ENCODE measurements at places on chromosomes 7 and 10.

GRCh38 chr10:71290331-71290730, 28.7 kb upstream of the SLC29A3 start:
- no peak for ATAC-seq

GRCh38 chr10:677750-678661, 11.5 kb downstream of the DIP2C start:
- ATAC-seq, result no peak

DNA sequence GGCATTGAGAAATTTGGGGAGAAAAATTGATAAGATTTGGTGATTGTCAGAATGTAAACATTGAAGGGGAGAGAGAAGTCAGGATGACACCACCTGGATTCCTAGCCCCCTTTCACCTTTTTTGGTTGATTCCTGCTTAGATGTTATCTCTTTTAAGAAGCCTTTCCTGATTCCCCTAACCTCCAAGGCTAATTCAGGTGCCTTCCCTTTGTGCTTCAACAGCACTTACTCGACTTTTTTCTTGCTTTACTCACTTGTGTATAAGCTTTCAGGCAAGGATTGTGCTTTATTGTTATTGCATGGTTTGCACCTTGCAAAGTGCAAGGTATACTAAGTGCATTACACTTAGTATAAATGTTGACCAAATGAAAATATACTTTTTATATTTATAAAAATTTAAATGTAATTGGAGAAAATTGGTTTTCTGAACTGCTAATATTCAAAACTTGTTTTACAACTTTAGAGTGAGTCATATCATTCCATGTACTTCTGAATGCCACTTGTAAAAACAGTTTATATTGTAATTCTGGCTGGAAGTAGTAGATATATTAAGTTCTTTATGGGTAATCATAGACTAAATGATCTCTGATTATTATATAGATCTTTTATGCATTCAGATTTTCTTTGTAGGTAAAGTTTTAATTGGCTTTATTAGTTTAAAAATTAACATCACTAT, 13.2 kb downstream of the SHOC2 start:
- ATAC-seq, result no peak

DNA sequence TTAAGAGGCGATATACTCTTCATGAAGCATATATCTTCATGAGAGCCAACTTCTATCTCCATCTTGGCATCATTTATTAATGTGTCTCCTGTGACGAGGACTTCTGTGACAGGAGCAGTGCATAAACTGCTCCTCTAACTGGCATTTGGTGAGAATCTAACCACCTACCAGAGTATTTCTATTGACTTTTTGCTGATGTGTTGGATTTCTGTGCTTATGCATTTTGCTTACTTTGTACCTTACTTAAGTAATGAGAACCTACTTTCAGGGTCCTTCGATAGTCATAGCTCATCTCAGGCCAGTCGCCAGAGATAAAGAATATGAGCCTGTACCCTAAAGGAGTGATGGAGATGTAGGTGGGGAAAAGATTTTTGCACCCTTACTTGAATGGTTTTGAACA, 265.7 kb downstream of the SUGCT start:
- no peak for ATAC-seq

DNA sequence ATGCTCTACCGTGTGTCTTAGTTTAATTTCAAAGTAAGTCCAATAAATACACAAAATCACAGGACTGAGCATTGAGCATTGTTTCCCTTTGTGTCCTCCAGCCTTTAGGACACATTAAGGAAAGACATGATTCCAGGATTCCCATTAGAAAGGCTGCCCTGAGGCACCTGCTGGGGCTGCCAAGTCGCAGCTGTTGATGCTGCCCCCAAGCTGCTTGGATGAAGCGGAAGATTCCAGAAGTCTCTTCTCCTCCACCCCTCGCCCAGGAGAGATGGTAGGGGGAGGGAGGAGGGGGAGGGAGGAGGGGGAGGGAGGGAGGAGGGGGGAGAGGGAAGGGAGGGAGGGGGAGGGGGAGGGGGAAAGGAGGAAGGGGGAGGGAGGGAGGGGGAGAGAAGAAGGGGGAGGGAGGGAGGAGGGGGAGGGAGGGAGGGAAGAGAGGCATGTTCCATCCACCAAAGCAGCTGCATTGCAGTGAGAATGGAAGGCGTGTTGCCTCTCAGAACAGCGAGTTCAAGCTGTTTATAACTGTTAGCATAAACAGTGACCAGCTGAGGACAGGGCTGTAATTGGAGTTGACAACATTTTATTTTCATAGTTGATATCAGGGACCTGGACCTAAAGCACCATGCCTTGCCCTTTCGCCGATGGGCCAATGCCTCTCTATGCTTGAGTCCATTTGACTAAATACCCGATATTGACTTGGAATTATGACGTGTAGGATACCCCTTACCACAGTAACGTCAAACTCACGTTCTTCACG, 67.3 kb downstream of the DIP2C start:
- ATAC-seq, result no peak

DNA sequence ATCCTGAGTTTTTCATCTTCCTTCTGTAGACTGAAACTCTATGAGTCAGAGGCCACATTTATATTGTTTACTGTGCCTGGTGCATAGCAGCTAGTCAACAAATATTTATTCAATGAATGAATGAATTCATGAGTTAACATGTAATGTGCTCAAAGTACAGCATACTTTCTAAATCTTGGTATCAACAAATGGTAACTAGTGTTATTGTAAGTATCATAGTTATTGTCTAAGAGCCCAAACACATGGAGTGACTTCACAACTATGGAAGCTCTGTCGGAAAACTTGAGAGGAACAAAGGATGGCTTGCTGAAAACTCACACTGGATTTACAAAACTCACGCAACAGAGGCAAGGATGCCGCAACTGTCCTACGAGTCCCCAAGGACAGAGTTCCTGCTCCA, 35.9 kb downstream of the DENND2A start:
- ATAC-seq, result no peak

- ATAC-seq, result no peak
These were observed 10.8 kb upstream of the XPNPEP1 start for GRCh38 chr10:109933984-109934565.

DNA sequence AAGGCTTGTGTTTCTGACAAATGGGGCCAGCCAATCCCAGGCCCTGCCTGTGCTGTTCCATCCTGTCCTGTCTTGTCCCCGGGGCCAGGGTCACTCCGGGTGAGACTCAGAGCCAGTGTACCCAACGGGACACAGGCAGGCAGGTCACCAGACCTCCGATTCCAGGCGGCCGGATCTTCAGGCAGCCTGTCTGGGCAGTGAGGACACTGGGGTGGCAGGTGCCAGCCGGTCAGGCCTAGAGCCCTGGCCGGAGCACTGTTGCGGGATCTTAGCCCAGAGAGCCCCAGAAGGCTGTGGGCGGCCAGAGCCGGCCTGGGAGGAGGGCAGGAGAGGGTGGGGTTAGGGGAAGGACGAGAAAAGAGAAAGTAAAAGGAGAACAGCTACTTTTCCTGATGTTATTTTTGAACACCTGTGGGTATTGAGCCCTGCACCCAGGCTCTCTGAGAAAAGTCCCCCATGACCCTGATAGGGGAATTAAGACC, 134.3 kb upstream of the TNRC18 start:
- no peak for ATAC-seq

DNA sequence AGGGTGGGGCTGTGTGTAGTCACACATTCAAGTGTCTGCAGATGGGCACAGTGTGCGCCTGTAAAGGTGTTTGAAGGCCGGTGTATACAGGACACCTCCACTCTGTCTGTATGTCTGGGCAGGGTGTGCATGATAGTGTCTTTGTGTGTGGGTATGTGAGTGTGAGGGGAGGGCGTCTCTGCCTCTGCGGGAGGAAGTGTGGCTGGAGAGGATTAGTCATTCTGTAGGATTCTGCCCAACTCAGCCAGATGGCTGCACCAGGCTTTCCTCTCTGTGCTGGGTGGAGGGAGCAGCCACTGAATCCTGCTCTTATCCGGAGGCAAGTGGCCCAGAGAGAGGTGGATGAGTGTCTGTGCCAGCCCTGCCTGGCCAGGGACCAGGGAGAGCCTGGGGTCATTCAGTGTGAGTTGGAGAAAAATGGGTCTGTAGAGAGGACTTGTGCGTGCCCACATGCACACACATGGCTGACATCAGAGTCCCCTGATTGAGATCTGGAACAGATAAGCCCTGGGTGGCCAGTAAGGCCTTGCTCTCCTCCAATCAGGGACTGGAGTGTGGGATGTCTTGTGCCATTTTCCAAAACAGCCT, 1.7 kb downstream of the SFXN3 start:
- peak; percentile 44 for ATAC-seq

DNA sequence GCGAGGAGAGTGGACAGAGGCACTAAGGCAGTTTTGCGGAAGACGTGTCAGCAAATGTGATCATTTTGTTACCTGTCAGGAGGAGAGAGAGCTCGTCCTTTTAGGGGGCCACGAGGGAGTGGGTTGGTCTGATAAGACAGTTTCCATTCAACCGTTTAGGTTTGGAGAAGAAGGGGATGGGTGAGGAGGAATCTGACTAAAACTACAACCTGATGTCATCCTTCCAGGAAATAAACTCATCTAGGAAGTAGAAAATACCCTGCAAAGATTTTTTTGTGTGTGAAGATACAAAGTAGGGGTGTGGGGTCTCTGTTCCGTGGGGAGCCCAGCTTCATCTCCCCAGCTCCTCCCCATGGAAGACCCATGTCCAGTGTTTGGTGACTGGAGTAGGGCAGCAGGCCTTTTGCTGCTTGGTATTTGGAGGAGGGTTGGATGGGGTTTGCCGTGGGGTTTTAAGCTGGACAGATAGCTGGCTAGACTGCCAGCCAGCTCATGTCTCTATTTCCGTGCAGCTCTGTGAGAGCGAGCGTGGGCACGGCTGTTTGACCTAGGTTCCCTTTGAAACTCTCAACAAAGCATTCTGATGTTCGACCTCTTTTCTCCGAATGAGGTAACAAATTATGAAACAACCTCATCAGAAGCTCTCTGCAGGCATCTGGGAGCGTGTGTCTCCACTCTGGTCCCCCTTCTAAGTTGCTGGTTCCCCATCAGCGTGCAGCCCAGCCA, 136.0 kb upstream of the TCF7L2 start:
- no peak for ATAC-seq

GRCh38 chr10:78543749-78544362, 510.2 kb downstream of the RPS24 start:
- ATAC-seq, result no peak

- ATAC-seq, result no peak
These were observed 25.9 kb downstream of the CFAP46 start for GRCh38 chr10:132916421-132916841.

- no peak for ATAC-seq
These were observed 21.4 kb downstream of the ACBD7 start for GRCh38 chr10:15067154-15067553.

GRCh38 chr10:102624751-102625645, 19.3 kb upstream of the TRIM8 start:
- ATAC-seq, result no peak

- peak; percentile 90 for ATAC-seq
These were observed 109.4 kb upstream of the LANCL2 start for GRCh38 chr7:55255496-55256445.

- no peak for ATAC-seq
These were observed 103.9 kb downstream of the GATA3 start for GRCh38 chr10:8158193-8159071.

DNA sequence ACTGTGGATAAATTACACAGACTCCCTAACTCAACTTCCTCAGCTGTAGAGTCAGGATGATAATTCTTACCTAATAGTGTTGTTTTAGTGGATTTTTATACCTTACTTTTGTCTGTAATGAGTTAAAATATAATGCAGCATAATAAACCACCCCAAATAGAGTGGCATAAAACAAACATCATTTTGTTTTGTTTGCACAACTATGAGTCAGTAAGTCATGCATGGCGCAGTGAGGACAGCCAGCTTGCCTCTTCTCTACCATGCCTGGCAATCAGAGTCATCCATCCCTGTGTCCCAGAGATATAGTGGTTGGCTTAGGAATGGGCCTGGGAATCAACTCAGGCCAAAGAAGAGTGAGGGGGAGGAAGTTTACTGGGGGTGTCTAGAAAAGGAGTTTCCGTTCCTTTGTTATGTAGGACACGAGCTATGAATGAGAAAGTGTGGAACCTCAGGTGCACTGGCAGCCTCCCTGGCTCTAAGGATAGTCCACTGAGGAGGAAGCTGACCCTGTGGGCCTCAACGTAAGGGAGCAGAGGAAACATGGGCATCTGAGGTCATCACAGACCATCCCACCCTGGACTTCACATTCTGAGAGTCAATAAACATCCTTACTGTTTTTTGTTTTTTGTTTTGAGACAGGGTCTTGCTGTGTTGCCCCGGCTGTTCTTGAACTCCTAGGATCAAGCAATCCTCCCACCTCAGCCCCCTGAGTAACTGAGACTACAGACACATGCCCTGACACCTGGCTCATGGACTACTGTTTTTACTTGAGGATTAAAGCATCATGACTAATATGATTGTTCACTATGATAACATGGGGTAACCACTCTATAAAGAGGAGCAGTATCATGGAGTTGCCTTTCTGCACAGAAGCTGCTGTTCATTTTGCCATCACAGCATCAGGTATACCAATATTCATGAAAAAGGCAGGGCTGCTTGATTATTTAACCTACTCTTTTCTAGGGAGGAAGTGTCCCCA, 21.0 kb upstream of the GRB10 start:
- ATAC-seq, result no peak

DNA sequence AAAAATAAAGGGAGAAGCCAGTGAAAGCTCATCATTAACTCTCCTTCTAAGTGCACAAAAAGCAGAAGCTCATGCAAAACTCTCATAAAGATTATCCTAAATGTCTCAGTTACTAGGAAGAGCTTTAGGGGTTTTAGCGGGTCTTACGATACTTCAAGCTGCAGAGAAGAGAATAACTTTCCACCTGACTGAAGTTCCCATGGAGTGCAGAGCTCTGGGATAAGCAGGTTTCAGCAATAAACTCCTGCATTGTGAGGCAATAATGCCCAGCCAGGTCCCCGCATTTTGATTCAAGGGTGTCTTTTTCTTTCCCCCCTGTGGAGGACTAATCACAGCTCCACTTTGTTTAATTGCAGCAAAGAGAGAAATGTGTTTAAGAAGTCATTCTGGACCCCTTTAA, 241.9 kb upstream of the SP8 start:
- no peak for ATAC-seq

- ATAC-seq, result no peak
These were observed 45.6 kb downstream of the ALOX5 start for GRCh38 chr10:45419676-45420025.

DNA sequence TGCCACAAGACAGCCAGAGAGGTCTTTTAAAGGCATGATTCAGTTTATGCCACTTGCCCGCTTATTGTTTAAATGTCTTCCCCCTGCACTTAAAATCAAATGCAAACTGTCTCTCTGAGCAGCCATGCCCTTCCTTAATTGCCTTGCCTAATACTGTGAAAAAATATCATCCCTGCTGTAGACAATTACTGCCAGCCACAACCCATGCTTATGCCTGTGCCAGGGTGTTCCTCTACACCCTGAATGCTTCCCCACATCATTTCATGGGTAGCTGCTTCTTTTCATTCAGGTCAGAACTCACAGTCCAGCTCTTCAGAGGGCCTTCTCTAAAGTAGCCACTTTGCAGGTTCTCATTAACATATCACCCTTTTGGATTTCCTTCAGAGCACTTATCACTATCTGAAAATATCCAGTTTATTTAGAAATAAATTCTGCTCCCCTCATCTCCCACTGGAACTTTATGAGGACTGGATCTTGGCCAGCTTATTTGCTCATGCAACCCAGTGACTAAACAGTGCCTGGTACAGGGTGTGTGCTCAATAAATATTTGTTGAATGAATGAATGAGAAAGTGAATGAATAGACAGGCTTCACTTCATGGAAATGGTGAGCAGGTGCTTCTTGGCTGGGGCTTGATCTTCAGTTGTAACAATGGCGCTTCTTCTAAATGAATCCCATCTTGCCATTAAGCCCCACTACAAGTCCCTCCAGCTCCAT, 162.4 kb upstream of the MDFIC start:
- no peak for ATAC-seq

- no peak for ATAC-seq
These were observed 32.2 kb downstream of the CALML5 start for GRCh38 chr10:5467207-5467535.

Data from activated CD4-positive, CD25-positive, alpha-beta regulatory T cell treated with anti-CD3 and anti-CD28 coated beads, Interleukin-2, amount 50 U/mL, for 24 hours (primary cell).